ENCODE measurements at places on chromosomes 6 and 20.

GRCh38 chr6:47495207-47495606 lies 17.6 kb downstream of the CD2AP start:
- DNase-seq: no peak

DNA sequence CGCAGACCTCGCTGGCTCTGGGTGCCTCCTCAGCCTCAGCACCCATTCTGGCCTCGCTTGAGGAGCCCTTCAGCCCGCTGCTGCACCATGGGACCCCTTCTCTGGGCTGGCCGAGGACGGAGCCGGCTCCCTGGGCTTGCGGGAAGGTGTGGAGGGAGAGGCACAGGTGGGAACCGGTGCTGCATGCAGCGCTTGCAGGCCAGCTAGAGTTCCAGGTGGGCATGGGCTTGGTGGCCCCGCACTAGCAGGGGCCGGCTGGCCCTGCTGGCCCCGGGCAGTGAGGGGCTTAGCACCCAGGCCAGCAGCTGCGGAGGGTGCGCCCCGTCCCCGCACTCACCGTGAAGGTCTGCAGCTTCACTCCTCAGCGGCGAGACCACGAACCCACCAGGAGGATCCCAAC lies 30.4 kb downstream of the DEFB114 start:
- no peak for DNase-seq

DNA sequence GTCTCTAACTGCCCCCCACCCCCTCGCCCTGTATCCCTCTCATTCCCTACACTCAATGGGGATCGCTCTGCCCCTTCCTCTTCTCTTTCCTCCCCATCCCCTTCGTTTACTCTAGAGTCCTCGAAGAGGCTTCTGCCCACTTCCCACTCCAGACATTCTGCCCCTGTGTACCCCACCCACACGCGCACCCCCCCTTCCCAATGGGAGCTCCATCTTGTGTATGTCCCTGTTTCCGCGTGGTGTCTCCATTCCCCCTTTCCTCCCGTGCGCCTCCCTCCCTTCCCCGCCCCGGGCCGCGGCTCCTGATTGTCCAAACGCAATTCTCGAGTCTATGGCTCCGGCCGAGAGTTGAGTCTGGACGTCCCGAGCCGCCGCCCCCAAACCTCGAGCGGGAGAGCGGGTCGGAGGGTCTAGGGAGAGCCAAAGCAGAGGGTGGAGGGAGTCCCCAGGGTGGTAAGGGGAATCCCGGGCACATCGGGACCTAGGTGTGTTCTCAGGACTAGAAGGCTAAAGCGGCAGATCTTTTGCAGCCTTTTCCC lies 679 bp upstream of the RING1 start:
- DNase-seq: no peak

- no peak for DNase-seq
These were observed 53.2 kb downstream of the CRYBG1 start for GRCh38 chr6:106413722-106414121.
